ENCODE measurements at places on chromosomes 12 and 14.

DNA sequence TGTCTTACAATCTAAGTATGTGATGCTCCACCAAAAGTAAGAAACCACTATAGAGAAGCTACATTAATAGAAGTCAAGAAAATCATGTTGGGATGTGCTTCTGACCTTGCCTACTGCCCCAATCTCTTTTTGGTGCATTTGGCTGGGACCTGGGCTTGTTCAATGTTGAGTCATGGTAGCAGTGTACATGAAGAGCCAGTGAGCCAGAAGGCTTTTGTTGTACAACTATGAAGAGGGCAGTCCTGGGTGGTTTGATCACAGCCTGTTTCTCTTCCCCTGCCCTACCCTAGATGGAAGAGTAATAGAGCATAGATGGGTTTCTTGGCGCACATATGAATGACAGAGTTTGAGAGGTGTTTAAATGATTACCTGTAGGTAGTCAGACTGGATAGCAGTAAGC lies 56.4 kb downstream of the UBR7 start:
- no peak for DNase-seq

DNA sequence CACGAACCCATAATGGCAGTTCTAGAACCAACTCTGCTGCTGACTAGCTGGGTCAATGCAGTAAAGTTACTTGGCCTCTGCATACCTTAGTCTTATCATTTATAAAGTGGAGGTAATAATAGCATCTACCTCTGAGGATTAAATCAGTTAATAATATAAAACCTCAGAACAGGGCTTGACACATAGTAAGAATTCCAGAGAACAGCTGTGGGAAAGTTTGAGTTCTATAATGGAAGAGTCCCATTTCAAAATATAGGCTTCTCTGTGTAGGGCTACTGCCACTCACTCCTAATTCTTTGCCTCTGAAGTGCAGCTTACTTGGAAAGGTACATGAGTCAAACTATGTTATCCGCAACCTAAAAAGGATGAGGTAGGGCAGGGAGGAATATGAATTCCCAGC lies 269.2 kb upstream of the PRKD1 start:
- no peak for DNase-seq

GRCh38 chr12:6708960-6709394 lies 8.4 kb upstream of the PIANP start:
- DNase-seq = no peak

DNA sequence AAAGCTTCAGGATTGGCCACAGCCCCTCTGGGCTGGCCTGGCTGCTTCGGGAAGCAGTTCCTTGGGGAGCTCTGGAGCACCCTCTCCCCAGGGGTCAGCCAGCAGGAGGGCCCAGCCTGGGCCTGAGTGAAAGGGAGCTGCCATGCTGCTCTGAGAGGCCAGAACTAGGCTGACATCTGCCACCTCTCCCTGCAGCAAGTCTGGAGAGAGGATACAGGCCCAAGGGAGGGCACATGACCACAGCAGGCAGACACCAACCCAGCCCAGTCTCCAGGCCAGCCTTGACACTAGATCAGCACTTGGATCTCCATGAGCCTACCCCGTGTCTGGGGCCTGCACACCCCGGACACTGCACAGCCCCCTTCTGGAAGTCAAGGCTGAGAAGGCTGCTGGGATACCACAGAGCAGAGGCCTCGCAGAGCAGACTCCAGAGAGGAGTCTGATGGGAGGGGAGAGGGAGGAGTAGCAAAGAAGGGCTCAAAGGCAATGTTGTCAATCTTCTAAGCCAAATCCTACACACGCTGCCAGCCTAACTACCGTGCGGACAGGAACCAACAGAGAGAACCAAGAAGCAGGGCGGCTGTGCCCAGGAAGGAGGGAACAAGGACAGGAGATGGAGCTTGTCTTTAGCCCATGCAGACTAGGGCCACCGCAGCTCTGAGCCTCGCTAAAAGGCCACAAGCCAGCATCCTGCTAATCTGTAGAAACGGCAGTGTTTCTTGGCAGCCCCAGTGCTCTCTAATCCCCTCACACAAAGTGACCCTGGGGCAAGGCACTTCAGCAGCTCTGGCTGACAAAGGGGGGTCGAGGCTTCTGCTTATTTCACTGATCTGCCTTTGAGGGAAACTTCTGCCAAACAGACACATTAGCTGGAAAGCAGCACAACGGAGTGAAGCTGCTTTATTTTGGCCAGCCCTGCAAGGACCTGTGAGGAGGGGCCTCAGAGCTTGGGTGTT lies 12.9 kb downstream of the COL2A1 start:
- no peak for DNase-seq

- no peak for DNase-seq
These were observed 136.8 kb upstream of the PTPRB start for GRCh38 chr12:70774055-70774454.

GRCh38 chr12:34600592-34601462 lies 578.5 kb downstream of the ALG10 start:
- no peak for DNase-seq

- DNase-seq = no peak
These were observed 425.0 kb downstream of the SNAPC1 start for GRCh38 chr14:62187265-62187664.

DNA sequence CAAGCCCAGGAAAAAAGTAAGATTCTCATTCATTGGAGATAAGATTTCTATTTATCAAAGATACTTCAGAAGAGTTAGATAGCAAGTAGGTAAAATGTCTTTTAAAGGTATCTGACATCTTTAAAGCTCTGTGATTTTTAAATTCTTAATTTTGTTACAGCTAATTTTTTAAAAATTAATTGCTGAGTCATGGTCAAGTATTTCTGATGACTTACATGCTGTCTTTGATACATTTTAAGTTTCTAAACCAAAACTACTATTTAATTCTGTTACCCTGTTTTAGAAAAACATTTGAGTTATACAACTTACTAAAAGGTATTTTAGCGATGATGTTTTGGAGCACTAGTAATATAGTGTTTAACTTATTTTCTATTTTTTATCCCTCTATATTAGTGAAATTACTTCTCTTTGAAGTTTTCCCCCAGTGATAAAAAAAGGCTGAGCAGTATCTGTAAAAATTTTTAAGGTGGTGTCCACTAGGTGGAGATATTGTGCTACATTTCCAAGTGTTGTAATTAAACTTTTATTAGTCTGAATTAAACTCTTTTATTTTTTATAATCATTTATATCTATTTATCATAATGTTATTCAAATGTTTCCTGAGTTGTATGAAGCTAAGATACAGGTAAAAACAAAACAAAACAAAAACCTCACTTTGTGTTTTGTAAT lies 11.5 kb downstream of the ALG10 start:
- DNase-seq = no peak

GRCh38 chr12:65926119-65926908 lies 102.0 kb downstream of the HMGA2 start:
- no peak for DNase-seq

DNA sequence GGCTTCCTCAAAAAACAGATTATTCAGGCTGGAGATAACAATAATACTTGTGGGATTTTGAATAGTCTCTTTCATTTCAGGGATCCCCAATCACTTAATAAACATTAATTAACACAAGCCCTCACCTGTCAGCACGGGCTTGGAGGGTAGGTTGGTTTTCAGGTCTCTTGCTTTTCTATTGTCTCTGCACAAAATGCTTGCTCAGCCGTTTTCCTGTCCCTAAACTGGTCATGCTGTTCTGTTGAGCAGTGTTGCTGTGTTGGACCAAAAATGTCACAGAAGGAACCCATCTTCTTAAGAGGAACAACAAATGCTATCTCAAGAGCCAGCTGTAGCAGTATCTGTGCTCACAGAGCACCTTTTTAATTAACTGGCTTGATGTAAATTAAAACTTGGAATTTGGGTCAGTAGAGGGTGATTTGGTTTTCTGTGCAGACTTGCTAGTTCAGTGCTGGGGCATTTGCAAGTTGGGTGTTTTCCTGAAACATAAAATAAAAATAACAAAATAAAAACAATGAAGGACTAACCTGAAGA lies 231.8 kb upstream of the CRY1 start:
- no peak for DNase-seq

DNA sequence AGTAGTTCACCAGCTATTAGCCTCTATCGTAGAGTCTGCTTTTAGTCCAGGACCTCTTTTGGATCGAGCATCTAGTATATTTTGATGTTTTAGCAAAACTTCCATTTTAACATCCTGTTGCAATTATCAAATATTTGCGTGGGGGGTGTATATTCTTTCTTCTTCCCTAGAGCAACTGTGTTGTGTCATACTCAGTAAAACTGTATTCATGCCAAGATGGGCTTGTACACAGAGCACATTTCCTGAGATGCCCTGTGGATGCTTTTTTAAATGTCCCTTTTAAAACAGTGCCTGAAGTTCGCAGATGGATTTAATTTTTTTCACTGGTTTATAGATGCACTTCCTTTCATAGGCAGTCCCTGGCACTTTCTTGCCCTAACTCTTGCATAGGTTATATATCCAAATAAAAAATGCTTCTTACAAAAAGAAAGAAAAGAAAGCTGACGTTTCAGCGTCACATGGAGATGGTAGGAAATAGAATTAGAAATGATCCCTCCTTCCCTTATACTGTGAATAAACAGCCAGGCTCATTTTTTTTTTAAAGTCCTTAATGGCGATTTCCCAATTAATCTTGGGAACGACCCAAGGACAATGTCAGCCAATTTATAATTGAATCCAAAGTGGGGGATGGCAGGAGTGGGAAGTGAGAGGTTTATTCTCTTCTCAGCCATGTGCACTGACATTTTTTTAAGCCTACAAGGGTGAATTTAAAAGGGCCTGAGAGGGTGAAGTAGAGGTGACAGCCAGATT lies 247.0 kb downstream of the SLC41A2 start:
- DNase-seq = no peak

DNA sequence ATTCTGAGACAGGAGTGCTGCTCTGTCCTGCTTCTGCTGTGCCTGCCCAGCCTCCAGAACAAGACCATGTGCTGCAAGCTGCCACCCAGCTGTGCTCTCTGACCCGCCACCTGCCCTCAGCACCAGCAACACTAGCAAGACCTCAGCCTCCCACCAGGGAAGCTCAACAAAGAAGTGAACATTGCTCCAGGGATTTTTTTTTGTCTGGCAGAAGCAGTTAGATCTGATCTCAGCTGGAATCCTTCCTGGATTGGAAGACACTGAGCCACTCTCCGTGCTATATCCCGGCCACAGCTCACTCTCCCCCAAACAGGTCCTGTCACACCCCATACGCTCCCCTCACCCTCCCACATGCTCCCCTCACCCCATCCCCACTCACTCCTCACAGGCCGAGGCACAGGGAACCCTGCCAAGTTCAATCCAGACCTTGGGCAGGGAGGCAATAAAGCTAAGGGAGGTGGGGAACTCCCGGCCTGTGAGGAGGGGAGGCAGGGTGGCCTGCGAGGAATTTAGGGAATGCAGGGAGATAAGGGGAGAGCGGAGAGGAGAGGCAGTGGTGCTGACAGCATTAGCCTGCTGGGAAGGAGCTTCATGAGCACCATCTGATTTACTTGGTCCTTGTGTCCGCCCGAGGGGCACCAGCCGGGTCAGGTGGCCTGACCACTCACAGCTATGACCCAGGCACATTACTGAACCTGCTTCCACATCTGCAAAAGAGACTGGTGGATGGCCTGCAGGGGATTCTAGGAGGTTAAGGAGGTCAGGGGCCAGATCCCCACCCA lies 29.7 kb downstream of the CCDC85C start:
- no peak for DNase-seq
